Muscle of arm (tissue), 14 donors: ENCODE measurements at places on chromosomes 2 and 18. TPM values are rescaled to one million over a fixed set of nuclear protein-coding genes. Genes with fewer than 3 reads are reported as not detected.

Gene PTPN18
- polyA plus RNA-seq = 18.8 TPM

Gene CNDP1
- polyA plus RNA-seq = not detected

Gene CERKL
- 6.8 TPM for polyA plus RNA-seq

Gene NCKAP5
- polyA plus RNA-seq = 5.1 TPM

GRCh38 chr2:173214213-173214612, 138.6 kb downstream of the MAP3K20 start:
- DNase-seq = no peak

Gene ACAA2
- polyA plus RNA-seq = 75.7 TPM

GRCh38 chr18:31040686-31041270, 1.8 kb downstream of the DSC3 start:
- no peak for DNase-seq

Gene LAMA3
- 6.5 TPM for polyA plus RNA-seq

Gene PMAIP1
- polyA plus RNA-seq = 23.0 TPM

- no peak for DNase-seq
Observed at GRCh38 chr2:10519394-10519740, 71.2 kb upstream of the ODC1 start.

GRCh38 chr2:111068435-111069058, 52.2 kb upstream of the BCL2L11 start:
- DNase-seq = no peak

DNA sequence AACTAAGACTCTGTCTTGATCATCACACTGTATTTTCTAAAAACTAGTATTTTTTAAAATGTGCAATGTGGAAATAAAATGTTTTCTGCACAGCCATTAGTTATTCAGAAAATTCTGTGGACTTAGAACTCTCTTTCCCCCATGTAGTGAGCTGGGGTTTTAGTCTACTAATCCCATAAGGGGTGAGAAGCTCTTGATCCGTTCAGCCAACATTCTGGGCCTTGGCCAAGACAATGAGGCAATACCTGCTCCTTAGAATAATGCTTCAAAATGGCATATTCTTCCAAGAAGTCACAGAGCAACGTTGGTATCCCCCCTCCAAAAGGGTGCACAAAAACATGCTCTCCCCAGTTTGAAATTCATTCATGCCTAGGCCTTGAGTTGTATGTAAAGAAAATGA, 4.0 kb downstream of the REEP1 start:
- no peak for DNase-seq

DNA sequence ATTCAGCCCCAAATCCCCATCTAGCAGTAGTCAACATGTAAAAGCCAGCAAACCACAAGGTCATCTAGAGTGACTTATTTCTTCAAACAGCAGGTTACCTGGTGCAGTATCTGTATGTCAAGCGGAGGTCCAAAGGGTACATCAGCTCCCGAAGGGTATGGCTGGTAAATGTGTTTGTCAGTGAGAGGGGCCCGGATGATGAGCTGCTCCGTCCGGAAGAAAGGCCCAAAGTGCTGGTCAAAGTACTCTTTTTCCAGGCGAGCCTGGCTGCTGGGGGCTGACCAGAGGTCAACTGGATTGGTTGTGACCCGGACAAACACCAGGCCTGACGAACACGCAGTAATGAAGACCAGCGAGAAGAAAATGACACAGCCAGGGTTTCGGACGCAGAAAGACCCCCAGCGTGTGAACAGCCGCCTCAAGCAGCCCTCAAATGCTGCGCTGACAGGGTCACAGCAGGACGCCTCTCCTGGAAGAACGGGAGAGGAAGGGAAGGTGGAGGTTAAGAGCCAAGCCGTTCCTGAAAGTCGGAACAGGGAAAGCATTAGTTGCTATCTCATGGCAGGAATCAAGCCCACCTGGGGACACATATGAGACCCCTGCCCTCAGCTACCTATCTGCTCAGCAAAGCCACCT, 30.0 kb downstream of the NPC1 start:
- no peak for DNase-seq

DNA sequence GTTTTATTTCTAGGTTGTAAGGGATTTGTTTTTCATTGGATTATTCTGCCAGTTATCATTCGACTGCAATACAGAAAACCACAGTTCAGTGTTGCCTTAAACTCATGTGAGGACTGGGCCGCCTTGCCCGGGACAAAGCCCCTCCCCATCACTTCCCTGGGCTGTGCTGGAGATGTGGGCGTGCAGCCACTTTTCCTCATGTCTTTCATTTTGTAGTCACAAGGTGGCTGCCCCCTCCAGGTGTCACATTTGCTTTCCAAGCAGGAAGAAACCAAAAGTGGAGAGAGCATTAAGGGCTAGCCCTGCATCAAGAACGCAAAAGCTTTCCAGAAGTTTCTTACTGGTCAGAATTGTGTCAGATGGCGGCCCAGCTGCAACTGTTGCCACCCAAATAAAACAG, 492.5 kb upstream of the ID2 start:
- DNase-seq = no peak

GRCh38 chr2:46852598-46852997, 63.0 kb downstream of the MCFD2 start:
- no peak for DNase-seq

Gene CYP27A1
- polyA plus RNA-seq = 24.8 TPM

DNA sequence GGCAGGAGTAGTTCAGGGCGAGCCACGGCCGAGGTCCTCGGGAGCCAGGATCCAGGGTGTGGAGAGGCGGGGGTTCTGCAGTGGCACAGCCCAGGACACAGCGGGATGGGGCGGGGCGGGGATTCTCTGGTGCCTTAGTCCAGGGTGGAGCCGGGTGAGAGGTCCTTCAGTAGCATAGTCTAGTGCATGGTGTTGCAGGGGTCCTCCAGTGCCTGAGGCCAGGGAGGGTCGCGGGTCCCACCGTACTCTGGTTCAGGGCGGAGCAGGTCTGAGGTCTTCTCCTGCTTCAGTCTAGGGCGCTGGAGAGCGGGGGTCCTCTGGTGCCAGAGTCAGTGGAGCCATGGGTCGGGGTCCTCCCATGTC, 131.1 kb downstream of the CCDC74A start:
- DNase-seq = no peak

GRCh38 chr2:120250640-120251039, 2.0 kb upstream of the RALB start:
- no peak for DNase-seq

Gene FAM237A
- polyA plus RNA-seq = not detected

Gene COX7A2L
- 149 TPM for polyA plus RNA-seq

Gene COL4A4
- 0.04 TPM for polyA plus RNA-seq

DNA sequence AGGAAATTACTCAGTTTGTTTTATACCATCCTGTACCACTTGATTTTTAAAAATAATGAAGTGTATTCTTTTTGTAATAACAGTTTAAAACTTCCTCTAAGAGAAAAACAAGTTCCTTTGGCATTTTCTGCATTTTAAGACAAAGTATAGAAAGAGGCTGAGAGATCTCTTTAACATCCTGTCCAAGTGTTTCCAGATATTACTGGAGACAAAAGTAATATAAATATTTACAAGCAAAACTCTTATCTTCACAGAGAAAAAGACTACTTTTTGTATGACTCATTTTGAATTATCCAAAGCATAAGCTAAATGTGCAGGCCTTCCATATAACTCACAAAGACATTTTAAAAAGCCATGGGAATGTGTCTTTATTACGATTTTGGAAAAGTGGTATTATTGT, 221.1 kb downstream of the RDH14 start:
- no peak for DNase-seq

- DNase-seq = no peak
Observed at GRCh38 chr2:16040271-16041010, 100.1 kb downstream of the MYCN start.

DNA sequence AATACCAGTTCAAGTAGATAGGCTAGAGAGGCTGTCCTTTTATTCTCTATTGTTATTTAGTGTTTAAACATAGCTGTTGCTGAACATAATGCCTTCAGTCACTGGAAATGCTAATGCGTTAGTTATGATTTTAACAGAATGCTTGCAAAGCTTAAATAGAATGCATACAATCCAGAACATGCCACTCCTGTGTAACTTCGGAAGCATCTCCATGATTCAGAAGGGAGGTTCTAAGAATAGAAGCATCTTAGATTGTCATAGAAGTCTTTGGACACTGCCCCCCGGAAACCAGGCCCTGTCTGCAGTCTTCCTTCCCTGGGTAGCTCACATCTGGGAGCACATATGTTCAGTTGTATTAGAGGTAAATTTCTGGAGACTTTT, 73.2 kb downstream of the ZNF532 start:
- DNase-seq = no peak

DNA sequence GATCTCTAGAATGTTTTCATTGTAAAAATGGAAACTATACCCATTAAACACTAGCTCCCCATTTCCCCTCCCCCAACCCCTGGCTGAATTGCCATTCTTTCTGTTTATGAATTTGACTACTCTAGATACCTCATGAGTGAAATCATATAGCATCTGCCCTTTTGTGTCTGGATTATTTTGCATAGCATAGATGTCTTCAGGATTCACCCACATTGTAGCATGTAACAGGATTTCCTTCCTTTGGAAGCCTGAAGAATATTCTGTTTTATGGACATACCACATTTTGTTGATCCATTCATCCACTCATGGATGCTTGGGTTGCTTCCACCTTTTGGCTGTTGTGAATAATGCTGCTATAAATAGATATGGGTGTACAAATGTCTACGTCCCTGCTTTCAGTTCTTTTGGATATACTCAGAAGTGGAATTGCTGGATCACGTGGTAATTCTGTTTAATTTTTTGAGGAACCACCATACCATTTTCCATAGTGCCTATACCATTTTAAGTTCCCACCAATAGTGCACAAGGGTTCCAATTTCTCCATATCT, 7.7 kb upstream of the ASB1 start:
- no peak for DNase-seq

Gene CCDC178
- 0.89 TPM for polyA plus RNA-seq

DNA sequence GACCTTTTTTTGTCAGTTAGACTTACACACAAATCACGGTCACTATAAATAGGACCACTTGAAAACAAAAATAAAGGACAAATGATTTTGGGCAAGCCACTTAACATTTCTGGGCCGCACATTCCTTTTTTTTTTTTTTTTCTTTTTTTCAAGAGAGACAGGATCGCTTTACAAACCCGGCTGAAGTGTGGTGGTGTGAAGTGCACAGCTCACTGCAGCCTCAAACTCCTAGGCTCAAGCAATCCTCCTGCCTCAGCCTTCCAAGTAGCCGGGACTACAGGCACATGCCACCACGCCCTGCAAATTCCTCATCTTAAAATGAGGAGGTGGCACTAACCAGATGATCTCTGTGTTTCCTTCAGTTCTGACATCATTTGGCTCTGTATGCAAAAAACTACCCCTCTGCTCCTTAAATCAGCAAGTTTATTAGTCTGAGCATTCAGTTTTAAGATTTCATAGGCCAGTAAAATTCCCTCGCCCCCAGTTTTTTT, 28.3 kb upstream of the MRO start:
- no peak for DNase-seq

Gene CDH7
- polyA plus RNA-seq = 0.68 TPM

Gene CMPK2
- not detected for polyA plus RNA-seq

DNA sequence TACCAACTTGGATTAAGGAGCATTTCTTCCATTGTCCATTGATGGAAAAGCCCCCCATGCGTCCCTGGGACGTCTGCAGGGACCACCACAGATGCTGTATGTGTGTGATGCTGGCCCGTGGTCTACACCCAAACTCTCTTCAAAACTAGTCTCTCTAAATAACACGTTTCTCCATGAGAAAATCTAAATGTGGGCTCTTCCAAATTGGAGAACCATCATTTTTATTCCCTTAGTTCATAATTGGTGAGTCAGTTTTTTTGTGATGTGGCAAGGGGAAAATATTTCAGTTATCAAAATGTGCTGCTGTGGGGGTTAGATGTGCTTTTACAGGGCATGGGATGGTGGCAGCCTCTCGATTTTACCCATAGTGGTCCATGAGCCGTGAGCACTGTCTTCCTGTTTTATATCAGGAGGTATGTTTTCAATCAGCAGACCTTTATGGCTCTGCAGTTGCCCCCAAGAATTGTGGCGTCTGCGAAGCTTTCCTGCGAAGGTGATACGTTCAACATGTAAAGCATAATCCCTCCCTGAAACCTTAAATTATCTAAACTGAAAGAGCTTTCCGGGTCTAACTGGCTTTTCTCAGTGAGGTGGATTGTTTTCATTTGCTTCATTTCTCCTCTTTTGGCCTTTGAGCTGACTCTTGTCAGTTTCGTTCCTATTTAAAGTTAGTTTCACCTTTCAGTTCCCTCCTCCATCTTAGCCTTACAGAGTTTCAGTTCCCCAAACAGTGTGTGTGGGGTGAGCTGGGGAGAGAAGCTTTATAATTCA, 78.4 kb downstream of the SETBP1 start:
- DNase-seq = no peak

DNA sequence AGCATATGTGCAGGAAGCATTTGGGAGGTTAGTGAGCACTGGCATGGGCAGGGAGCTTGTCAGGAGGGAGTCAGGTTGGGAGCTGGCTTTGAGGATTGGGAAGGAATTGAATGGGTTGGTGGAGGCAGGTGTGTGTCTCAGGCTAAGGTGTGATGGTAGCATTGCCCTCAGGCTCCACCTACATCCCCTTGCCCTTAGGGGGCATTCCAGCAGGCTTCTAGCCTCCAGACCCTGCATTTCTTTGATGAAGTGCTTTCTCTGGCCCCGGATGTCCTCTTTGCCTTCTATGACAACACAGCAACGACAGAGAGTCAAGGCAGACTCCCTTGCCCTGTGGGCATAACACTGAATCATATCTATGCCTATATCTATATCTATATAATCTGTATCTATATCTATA, 13.5 kb downstream of the RHBDD1 start:
- no peak for DNase-seq

Gene SIX3
- polyA plus RNA-seq = not detected

DNA sequence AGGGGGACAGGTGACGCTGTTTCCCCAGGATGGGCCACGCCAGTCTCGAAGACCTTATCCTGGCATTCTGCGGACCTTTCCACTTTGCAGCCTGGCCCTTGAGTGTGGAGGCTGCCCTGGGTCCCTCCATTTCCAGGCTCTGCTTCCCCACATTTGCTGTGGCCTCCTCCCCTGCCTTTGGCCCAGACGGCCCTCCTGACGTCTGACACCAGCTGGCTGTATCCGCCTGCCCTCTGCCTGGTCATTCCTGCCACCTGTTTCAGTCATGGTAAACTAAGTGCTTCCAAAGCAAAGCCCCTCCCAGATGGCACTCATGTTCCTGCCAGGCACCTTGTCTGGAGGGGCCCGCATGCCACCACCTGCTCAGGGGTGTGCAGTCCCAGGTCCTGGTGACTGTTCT, 95.1 kb downstream of the ASB1 start:
- DNase-seq = no peak

DNA sequence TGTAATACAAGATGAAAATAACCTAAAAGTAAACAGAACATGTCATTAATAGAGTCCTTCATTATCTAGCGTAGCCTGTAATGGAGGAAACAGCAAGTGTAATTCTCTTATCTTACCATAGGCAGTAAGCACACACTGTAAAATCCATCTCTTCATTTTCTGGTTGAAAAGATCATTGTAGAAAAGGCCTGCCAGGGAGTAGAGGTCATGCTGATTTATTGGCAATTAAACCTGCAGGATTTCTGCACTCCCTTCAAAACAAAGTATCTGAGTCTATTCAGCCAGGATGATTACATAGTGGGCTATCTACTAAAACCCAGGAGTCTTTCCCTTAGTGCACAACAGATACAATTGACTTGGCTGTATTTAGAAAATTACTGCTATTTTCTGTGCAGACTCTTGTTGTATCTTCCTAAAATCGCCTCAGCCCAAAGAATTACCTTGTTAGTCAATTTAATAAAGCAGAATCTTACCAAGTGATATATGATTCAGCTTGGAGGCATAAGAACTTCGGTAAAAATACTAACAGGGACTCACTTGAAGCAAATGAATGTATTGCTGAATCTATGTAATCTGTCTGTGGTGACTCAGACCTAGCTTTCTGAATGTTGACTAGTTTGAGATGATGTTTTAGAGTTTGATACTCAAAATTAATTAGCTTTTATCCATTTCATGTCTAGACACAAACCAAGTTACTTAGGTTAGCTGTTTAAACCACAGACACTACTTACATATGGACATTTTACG, 250.4 kb upstream of the STON1 start:
- no peak for DNase-seq

Gene GALR1
- polyA plus RNA-seq = 0.22 TPM

Gene STPG4
- polyA plus RNA-seq = not detected
